ENCODE measurements at places on chromosomes 6 and 20.

DNA sequence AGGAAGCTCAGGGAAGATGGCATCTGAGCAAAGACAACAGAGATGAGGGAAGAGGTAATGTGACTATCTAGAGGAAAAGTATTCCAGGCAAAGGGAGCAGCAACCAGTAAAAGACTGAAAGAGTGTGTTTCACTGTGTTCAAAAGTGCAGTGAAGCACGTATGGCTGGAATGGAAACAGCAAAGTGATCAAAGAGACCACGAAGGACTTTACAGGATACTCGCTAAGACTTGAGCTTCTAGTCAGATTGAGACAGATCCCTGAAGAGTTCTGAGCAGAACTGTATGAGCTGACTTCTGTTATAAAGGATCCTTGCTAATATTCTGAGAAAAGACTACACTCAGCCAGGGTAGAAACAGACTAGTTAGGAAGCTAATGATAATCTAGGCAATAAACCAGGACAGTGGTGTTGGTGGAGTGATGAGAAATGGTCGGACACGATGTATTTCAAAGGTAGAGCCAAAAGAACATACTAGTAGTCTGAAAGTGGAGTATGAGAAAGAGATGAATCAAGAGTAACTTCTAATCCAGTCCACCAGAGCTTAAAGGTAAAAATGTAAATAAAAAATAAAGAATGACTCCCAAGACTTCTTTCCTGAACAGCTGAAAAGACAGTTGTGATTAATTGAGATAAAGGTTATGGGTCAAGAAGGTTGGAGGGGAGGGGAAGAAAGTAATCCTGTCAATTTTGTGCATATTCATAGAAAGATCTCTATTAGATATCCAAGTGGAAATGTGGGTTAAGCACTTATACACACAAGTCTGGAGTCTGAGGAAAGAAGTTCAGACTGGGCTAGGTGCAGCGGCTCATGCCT is 14.2 kb downstream of the SEC63 start:
- DNase-seq: no peak

- no peak for DNase-seq
Observed at GRCh38 chr20:39225536-39225935, 263.4 kb downstream of the DHX35 start.

- no peak for DNase-seq
Observed at GRCh38 chr6:23435798-23436197, 690.2 kb upstream of the NRSN1 start.

DNA sequence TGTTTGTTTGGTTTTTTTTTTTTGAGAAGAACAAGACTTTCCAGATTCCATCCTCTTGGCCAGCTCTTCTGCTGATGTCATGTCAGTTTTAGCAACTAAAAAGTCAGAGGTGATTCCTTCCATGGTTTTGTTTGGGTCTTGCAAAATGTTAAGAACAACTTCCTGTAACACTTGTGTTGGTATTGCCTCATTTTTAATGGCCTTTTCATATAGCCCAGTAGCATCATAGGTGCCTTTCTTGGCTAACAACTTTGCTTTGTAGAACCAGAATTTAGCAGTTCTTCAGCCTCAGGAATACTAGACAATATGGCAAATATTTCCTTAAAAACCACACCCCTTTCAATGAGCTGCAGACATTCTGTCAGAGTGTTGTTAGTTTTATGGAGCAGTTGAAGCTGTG is 99.5 kb upstream of the SIRPG start:
- peak; percentile 62 for DNase-seq

GRCh38 chr6:119960036-119960435 is 610.5 kb upstream of the MAN1A1 start:
- DNase-seq: no peak

DNA sequence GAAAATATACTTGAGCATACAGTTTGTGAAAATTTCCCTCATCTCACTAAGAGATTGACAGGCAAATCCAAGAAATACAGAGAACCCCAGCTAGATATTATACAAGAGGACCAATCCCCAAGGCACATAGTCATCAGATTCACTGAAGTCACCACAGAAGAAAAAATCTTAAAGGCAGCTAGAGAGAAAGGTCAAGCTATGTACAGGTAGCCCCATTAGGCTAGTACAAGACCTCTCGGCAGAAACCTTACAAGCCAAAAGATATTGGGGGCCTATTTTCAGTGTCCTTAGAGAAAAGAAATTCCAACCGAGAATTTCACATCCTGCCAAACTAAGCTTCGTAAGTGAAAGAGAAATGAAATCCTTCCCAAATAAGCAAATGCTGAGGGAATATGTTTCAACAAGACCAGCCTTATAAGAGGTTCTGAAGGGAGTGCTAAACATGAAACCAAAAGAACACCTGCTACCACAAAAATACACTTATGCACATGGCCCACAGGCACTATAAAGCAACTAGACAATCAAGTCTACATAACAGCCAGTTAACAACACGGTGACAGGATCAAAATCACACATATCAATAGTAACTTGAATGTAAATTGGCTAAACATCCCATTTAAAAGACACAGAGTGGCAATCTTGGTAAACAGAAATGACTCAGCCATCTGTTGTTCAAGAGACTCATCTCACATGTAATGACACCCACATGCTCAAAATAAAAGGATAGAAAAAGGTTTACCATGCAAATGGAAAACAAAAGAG is 96.3 kb downstream of the FHL5 start:
- DNase-seq: no peak
